NCI-H2029 treated with DMSO at 0.1 percent for 48 hours (cell line): ENCODE measurements at places on chromosomes 5 and 9.

GRCh38 chr5:142296914-142297417 is 27.9 kb downstream of the SPRY4 start:
- DNase-seq = no peak

- no peak for DNase-seq
These were observed 529 bp downstream of the UBAC1 start for GRCh38 chr9:135960411-135961276.

DNA sequence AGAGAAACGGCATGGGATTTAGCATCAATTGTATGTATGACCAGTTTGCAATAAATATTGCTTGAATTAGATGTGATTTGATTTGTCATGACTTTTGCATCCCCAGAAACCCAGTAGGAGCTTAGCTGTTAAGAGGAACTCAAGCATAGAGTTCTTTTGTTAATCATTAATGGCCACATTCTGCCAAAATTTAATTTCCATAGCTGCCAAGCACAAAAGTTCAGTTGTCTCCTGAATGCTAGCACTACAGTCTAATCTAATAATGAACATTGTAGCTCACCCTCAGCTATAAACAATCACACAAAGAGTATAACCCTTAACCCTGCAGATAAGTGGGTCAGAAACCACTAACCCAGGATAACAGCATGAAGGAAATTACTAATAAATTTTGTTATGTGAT is 169.8 kb upstream of the GRAMD2B start:
- no peak for DNase-seq

GRCh38 chr5:163330723-163331668 is 106.4 kb upstream of the CCNG1 start:
- no peak for DNase-seq

- no peak for DNase-seq
These were observed 797 bp upstream of the CCL27 start for GRCh38 chr9:34663303-34663605.

DNA sequence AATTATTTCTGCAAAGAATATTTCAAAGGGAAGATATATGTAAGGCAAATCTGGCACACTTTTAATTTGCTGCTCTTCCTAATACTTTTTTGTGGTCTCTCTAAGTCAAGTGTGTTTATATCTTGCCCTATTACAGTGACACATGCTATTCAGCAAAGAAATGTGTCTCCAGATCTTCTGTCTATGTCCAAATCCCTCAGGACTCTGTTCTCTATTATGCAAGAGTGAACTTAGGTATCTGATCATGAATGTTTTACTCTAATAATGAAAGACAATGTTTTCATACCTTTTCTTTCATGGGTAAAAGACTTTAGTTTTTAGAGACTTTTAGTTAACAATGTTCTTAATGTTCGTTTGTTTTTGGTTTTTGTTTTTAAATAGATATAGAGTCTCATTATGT is 255.4 kb upstream of the DAB2 start:
- no peak for DNase-seq
